ENCODE measurements at places on chromosomes 6 and 20.

GRCh38 chr20:5928836-5929715 lies 21.3 kb downstream of the TRMT6 start:
- DNase-seq: peak; percentile 14

GRCh38 chr20:62902926-62903615 lies 23.2 kb downstream of the DIDO1 start:
- no peak for DNase-seq

- no peak for DNase-seq
Measured at GRCh38 chr6:117272032-117272866, 6.9 kb downstream of the VGLL2 start.

DNA sequence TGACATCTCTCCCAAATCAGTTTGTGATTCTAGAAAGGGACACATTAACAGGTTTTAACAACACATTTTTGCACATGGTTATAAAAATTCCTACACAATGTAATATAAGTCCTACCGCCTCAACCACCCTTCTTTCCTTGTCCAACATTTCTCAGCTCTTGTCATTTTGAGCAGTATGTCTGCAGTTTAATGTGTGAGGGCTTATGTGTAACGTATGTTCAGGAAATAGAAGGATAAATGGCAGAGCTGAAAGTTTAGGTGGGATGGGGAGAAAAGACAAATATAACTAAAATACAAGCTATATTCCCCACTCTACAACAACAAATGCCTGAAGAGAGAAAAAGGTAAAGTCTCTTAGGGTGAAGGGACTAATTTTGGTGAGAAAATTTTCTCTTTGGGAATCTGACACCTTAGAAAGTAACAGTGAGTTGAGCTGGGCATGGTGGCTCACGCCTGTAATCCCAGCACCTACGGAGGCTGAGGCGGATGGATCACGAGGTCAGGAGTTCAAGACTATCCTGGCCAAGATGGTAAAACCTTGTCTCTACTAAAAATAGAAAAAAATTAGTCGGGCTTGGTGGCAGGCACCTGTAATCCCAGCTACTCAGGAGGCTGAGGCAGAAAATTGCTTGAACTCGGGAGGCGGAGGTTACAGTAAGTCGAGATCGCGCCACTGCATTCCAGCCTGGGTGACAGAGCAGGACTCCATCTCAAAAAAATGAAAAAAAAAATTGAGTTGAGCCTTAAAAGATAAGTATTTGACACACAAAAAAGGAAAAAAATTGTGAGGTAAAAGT lies 5.1 kb downstream of the PNRC1 start:
- no peak for DNase-seq

DNA sequence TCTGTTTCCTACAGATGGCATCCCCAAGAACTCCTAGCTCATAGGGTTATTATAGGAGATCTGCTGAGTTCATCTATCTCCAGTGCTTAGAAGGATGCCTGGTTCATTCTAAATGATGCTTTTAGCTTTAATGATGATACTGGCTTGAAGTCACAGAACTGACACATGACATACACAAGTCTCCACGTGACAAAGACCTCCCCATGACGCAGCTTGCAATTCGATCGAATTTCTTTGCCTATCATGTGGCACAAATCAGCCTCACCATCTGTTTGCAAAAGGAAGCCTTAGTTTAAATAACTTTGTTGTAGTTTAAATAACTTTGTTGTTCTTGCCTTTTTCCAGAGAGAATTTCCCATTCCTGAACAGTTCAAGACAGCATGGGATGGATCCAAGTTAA lies 44.1 kb upstream of the FAM8A1 start:
- DNase-seq: no peak

DNA sequence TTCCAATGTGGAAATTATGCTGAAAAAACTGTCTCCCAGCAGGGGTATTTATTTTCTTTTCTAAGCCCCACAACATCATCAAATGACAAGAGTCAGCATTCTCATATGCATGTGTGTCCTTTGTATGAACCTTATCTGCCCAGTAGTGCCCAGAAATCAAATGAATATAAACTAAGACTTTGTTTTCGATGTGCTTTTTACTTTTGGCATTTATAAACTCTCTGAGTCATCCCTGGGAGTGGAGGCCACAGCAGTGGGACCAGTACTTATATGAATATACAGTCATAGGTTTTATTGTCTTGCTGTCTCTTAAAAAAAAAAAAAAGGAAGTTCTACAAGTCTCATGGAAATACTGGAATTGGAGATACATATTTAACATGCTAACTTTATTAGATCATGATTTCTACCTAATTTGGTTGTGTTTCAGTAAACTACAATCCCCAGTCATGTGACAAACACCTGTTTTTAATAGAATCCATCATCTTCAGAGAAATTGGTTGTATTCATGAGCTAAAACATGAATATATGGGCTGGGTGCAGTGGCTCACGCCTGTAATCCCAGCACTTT lies 99.2 kb upstream of the TMEM181 start:
- DNase-seq: peak; percentile 65

DNA sequence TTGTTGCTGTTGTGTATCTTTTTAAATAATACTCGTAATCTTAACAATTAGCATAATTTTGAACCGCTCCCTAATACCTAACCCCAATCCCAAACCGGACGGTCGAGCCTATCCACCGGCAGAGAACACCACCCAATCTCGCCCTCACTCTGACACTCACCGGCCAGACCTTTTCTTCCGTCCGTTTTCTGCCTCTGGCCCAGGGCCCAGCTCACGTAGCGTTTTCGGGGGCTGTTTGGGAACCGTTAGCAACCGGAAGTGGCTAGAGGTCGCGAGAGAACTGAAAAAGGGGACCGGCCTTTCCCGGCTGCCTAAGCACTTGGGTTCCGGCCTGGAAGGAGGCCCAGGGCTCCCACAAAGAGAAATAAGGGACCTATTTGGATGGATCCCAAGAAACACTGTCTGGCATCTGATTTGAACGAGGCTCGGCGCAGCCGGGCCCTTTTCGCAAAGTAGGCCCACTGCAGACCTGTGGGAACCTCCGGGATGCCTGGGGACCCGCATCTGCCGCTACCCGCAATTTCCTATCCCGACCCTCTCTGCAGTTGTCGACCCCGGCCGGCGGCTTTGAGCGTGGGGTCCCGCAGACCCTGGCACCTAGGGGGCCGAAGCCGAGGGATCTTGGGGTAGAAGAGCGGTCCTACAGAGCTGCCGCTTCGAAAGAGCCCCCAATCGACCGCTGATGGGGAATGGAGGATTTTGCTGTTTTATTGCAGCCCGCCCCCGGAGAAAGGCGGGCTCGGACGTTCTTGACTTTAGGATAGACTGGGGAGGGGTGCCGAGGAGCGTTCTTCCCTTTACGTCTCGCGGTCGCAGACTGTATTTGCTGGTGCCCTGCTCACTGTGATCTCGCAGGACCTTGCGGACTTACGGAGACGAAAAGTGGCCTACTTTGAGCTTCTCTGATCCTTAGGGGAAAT lies 4.8 kb upstream of the ZKSCAN8 start:
- DNase-seq: peak; percentile 98

DNA sequence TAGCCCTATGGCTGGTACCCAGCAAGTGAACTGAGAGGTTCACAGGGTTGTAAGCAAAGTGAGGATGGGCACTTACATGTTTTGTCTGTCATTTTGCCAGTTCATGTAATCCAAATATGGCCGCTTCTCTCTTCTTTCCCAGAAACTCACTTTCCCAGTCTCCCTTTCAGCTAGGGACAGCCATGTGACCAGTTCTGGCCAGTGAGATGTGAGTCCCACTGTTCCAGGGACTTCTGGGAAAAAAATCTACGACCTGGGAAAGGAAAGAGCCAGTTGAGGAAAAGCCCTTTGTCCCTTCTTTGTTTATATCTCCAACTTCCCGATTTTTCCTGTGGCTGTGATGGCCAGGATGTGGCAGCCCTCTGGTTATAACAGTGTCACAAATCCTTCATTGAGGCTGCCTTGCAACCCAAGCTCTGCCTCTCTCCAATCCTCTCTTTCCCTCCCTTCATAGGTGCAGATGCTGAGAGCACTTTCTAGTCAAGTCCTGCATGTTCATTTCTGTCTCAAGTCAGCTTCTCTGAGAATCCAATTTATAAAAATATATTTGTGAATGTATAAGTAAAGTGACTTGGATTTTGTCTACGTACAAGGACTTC lies 148.6 kb upstream of the ZFP64 start:
- no peak for DNase-seq

- no peak for DNase-seq
Measured at GRCh38 chr20:51926670-51927305, 124.5 kb upstream of the SALL4 start.

GRCh38 chr20:32446301-32447100 lies 88.4 kb downstream of the ASXL1 start:
- DNase-seq: no peak

DNA sequence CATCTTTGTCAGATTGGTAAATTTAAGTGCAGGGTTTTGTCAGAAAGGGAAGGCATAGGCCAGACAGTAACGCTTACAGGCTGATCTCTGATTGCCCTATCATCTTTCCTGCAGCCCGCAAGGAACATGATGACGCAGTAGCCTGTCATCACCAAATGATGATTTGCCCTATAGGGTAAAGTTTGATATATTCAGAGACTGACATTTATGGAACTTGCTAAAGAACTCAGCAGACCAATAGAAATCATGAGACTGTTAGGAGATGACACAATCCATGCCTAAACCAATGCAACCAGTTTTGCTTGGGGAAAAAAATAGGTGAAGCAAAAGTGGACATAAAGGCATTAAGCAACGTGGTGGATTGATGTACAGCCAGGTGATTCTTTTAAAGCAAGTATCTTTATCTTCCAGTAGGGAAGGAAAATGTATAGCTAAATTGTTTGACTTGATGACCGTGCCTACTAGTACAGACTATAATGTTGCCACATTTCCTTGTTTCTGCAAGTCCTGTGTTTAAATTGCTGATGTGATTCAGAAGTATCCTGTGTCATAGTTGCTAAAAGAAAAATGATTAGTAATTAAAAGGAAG lies 2.4 kb downstream of the NUS1 start:
- peak; percentile 21 for DNase-seq

DNA sequence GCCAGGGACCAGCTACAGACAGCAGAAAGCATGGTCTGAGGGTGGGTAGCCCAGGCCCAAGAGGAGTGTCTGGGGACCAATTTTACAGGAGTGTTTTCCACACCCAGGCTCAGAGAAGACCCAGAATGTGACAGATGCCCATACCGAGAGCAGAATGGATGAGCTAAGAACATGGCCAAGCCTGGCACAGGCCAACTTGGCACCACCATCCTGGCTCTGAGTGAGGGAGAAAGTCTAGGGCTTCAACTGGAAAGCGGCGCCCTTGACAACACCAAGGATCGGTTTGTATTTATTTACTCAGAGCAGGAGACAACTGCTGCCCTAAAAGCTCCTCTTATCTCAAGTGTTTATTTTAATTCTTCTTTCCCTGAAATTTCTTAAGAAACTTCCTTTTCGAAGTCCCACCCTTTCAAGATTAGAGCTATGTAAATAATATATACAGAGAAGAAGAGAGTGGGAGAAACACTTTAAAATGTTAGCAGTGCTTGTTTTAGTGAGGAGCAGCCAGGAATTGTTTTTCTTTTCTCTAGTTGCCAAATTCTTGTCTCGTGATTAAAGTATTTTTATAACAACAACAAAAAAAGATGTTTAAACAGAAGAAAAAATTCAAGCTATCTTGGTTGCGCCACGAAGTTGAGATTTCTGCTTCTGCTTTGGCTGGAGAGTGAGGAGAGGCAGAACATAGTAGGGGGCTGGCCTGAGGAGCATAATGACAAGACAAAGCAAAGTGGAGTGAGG lies 16.2 kb downstream of the TNXB start:
- DNase-seq: peak; percentile 46

GRCh38 chr20:4812641-4813075 lies 90.9 kb downstream of the PRND start:
- no peak for DNase-seq

- DNase-seq: no peak
Measured at GRCh38 chr20:46399401-46399800, 7.0 kb downstream of the ELMO2 start.

DNA sequence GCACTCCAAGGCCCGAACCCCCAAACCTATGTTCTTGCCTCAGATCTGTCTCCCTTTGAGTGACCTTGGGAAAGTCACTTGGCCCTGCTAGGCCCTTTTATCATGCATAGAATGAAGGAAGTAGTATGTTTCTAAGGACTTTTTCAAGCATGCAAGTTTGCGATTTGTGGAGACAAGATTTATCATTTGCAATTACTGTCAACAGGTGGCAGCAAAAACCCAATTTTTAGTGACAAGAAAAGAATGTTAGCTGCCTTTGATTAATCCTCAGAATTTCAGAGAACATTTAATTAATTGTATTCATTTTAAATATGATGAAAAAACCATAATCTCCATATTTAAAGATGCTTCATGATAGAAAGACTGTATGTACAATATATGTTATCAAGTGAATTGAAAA lies 28.3 kb upstream of the PREP start:
- peak; percentile 57 for DNase-seq

- DNase-seq: peak; percentile 62
Measured at GRCh38 chr6:30483677-30484279, 5.5 kb upstream of the HLA-E start.

DNA sequence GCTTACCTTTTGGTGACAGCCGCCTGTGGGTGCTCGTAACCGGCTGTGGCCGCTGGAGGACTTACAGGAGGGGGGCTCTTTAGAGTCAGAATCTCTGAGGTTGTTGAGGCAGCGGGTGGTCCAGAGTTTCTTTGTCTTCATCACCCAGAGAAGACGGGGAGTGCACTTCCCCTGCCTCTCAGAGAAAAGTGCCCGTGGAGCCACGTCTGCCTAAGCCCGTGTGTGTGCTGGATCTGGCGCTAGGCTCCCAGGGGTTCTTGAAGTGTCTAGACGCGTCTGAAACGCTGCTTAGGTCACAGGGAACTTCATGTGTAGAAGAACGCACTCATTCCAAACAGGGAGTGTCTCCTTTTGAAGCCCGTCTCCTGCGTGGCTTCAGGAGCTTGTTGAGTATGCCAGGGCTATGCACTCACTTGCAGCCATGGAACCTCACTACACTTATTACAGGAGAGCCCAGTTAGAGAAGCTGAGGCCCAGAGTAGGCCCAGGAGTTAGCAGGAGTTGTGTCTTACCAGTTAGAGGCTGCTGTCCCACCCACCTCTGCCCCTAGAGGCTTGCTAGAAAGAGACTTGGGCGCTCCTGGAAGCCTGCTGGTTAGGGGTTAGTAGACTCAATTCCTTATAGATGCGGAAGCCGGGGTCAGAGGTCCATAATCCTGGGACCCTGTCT lies 1.3 kb downstream of the LSM14B start:
- peak; percentile 32 for DNase-seq

GRCh38 chr6:43608310-43608763 lies 20.7 kb downstream of the GTPBP2 start:
- DNase-seq: peak; percentile 62

- DNase-seq: no peak
Measured at GRCh38 chr20:62753626-62754025, 42.6 kb upstream of the MRGBP start.

GRCh38 chr6:128605961-128606360 lies 85.6 kb upstream of the PTPRK start:
- DNase-seq: peak; percentile 23

DNA sequence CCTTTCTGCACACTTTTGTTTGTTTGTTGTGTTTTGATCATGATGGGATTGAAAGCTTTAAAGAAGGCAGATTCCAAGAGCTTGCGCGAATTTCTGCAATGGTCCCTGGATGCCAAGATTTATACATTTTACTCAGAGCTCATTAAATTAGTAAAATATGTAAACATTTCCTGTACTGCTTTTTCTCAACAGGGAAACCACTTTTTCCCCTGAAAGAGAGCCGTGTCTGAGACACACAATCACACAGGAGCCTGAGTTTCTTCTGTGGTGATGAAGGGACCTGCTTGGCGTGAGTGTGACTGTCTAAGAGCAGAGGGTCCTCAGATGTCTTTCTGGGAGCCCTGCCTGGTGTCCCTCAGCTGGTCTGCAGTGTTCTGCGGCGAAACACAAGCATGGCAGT lies 12.1 kb upstream of the TAGAP start:
- no peak for DNase-seq

GRCh38 chr6:68053805-68054373 lies 581.2 kb upstream of the ADGRB3 start:
- no peak for DNase-seq

GRCh38 chr6:148547110-148547509 lies 199.7 kb upstream of the UST start:
- no peak for DNase-seq
